ENCODE measurements at places on chromosomes 2 and 18.

DNA sequence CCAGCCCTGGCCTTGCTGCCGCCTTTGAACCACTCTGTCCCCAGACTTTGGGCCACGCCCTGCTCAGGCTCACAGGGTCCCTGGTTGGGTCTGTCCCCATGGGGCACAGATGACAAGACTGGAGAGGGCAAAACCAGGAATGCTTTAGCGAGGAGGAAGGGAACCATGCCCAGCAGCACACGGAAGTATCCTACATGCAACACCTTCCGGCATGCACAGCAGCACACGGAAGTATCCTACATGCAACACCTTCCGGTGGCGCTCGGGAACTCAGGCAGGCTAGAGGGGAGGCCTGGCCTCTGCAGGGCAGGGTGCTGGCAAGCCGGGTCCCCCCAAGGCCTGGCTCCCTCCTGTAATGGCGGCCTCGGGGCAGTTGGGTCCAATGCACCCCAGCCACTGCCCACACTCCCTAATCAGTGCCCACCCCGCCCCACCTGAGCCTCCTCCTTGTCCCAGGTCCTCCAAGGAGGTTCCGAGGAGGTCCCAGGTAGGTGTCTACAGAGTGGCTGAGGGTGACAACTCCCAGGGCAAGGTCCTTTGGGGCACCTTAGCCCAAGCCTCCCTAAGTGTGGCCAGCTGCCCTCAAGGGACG, 33.6 kb upstream of the SNED1 start:
- DNase-seq, result no peak

DNA sequence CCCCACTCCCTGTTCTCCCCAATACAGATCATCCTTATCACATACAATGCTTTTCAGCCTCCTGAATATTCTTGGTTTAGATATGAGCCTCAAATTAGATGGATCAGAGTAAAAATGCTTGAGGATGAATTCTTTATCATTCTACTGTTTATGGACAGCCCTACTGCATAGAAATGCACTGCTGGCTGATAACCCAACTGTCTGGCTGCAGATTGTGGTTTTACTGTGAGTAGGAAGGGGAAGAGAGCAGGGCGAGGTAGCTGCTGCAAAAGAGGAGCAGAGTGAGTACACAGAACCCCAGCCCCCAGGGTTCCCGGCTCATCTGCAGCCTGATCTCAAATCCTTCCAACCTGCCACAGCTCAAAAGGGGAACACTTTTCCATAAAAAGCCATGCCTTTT, 29.4 kb upstream of the NCOA1 start:
- DNase-seq, result no peak

- DNase-seq, result no peak
These were observed 211.2 kb downstream of the SMAD2 start for GRCh38 chr18:47719096-47719780.

DNA sequence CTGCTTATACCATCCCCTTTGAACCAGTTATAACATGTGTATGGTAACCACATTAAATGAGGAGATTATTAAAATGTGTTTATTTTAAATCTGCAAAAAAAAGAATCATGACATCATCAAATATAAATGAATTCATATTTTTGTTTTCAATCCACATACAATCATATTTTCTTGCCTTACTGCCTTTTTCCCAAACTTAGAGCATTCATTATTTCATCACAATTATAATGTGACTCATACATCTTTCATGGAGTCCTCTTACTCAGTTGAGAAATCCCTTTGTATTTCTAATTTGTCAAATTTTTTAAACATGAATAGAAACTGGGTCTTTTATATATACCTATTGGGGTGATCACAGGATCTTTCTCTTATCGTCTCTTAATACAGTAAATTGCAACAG, 909.6 kb downstream of the DSC3 start:
- DNase-seq, result no peak

GRCh38 chr2:234377761-234378391, 119.0 kb downstream of the ARL4C start:
- no peak for DNase-seq

- no peak for DNase-seq
These were observed 304.7 kb upstream of the HNMT start for GRCh38 chr2:137659616-137660015.

DNA sequence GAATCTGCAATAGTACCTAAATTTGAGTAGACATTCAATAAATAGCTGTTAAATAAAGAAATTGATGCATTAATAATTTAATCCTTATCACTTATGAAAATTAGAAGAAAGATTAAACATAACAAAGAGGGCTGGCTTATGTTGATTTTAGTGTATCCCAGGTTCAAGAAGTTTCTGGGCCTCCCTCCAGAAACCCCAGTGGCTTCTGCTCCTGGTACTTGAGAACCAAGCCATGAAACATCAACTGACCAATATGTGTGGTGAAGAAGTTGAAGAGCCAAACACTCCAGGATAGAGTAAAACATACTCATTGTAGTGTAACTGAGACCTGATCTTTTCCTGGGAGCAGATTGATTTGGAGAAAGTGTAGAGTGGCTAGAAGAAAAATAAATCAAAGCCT, 1465.7 kb upstream of the PIK3C3 start:
- DNase-seq, result no peak

GRCh38 chr2:88530081-88530480, 77.6 kb upstream of the FOXI3 start:
- no peak for DNase-seq

DNA sequence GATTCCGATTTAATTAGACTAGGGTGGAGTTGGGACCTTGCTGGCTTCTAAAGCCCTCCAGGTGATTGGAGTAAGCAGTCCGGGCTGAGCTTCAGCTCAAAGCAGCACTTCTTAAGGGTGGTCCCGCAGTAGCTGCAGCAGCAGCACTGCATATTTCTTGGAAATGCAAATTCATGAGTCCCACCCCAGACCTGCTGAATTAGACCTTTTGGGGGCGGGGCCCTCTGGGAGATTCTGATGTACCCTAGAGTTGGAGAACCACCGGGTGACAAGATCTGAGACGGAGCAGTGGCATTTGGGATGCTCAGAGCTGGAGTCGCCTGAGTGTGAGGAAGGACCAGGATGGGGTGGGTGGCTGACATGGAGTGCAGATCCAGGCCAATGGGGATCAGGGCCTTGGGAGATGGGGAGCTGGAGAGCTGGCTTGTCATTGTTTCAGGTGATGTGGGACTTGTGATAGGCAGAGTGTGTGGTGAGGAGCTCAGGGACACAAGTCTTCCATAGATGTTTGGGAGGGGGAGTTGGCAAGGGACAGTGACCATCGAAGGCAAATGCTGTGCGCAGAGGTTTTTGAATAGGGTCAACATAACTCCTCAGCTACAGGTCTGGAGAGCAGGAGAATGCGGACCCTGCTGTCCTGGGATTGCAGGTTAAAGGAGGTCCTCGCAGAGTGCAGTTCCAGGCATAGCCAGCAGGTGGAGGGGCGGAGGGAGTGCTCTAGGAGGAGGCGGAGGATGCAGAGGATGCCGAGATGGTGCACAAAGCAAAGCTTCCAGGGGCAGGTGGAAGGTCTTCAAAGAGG, 130.9 kb upstream of the RAB12 start:
- no peak for DNase-seq

DNA sequence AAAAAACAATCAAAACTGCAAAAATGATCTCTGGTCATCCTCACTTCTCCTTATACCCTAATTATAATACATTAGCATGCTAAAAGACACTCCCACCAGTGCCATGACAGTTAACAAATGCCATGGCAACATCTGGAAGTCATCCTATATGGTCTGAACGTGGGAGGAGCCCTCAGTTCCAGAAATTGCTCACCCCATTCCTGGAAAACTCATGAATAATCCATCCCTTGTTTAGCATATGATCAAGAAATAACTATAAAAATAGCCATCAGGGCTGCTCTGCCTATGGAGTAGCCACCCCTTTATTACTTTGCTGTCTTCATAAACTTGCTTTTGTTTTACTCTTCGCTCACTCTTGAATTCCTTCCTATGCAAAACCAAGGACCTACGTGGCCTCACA, 5.7 kb upstream of the C2orf80 start:
- no peak for DNase-seq

GRCh38 chr2:218418717-218419458, at the start of gene VIL1:
Gene VIL1, plus strand, starts transcription at chr2:218419123. Its CDS starts 4,656 bp downstream, at chr2:218423779.
- DNase-seq, result no peak

DNA sequence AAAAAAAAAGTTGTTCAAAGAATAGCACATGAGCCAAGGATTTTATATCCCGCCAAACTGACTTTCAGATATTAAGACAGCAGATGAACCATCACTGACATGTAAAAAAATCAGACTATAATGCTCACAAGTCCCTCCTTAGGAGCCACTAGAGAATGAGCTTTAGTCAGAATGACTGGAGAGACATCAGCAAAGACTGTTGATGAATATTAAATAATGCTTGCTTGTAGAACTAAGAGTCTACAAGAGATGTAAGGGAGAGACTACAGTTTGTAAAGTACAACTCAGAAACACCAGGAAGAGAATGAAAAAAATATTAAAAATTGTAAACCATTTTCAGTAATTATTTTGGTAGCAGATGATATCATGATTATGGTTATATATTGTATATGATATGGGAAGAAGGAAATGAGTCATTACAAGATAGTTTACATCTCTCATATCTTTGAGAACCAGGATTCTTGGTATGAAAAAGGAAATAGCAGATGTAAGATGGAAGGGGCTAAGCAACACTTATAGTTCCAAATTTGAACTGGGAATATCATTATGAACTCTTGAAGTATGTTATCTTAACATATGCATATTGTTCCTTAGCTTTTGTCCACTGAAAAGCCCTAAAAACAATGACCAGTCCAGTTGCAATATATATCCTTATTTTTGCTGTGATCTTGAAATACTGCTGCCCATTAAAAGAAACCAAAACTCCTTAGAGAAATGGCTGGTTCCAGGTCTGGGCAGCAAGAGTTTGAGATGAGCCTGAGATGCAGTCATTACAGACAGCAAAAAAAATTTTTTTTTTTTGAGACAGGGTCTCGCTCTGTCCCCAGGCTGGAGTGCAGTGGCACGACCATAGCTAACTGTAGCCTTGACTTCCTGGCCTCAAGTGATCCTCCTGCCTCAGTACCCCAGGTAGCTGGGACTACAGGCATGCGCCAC, 55.7 kb downstream of the PTPN2 start:
- no peak for DNase-seq

GRCh38 chr2:8487461-8487932, 194.4 kb upstream of the ID2 start:
- no peak for DNase-seq

DNA sequence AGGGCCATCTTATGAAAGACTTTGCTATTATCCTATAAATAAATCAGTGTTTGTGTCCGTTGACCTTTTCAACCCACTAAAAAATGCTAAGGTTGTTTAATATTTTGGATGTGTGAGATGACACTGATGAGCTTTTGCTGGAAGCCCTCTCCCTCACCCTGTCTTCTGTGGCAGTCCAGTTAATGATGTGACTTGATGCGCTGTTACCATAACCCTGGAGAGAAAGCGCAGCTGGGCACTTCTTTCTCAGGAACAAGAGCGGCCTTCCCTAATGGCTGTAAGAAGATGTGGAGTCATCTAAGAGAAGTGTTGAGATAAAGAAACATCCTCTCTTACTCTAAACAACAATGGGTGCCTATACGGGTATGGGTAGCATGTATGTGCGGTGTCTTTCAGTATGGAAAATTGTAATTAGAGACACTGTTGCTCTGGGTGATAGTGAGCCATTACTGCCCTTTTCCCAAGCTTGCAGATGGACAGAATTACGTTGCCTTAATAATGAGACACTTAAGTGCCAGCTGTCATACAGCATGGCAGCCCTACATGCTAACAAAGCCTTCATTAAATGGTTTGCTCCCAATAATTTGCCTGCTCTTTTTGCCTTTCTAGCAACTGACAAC, 165.6 kb upstream of the NABP1 start:
- peak; percentile 35 for DNase-seq

- DNase-seq, result no peak
These were observed 23.3 kb downstream of the PUM2 start for GRCh38 chr2:20327370-20327769.

DNA sequence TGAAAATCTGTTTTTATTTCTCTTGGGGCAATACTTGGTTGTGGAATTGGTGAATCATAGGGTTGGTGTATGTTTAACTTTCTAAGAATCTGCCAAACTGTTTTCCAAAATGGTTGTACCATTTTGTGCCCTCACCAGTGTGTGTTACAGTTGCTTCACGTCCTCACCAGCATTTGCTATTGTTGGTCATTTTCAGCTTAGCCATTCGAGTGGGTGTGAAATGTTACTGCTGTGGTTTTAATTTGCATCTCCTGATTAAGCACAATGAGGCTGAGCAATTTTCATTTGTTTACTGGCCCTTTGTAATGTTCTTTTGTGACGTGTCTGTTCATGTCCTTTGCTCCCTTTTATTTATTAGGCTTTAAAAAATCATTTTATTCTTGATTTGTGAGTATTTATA, 49.7 kb downstream of the FOSL2 start:
- no peak for DNase-seq

- no peak for DNase-seq
These were observed 264.8 kb downstream of the ANAPC1 start for GRCh38 chr2:111618978-111619902.

DNA sequence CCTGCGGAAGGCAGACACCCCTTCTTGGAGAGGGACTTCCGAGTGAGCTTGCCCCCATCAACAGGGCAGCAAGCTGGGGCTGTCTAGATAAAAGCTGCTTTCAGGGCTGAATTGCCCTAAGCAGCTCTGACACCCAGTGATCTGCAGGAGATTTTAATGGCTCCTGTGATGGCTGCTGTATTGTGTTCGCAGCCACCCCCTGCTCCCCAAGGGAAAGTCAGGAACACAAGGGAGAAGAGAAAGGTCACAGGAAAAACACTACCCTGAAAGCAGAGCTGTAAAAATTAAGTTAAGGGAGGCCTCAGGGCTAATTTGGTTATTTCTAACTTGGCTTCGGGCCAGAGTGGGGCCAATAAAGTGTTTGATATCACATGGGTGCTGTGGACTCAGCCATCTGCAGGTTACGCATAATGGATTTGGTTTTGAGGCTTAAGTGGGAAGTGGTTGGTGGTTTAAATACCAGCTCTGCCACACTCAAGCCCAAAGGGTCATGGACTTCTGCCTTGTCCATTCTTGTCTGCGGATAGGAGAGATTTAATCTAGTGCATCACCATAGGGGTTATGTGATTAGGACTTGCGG, 147.6 kb downstream of the CLIP4 start:
- peak; percentile 45 for DNase-seq

- DNase-seq, result no peak
These were observed 50.7 kb downstream of the SLC14A2 start for GRCh38 chr18:45666006-45666405.

DNA sequence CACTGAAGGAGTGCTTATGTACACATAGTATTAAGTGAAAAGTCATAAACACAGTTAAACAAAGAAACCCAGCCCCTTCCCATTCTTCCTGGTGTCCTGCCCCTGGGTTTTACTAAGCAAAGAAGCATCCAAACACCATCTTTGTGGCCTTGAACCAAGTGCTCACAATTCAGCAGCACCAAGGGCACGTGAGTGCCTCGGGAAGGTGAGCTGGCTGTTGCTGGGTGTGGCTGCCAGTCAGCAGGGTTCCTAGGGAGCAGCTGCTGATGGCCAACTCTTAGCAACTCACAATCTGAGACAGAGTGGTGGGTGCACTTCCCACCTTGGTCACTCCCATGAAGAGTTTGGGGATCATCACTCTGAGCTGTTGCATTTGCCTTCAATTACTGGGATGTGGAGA, 97.7 kb upstream of the PGAP1 start:
- DNase-seq, result no peak

GRCh38 chr2:118786746-118787145, 60.7 kb downstream of the EN1 start:
- no peak for DNase-seq
